Activated CD8-positive, alpha-beta memory T cell treated with anti-CD3 and anti-CD28 coated beads for 4 hours (primary cell): ENCODE measurements at places on chromosomes 13 and 19.

DNA sequence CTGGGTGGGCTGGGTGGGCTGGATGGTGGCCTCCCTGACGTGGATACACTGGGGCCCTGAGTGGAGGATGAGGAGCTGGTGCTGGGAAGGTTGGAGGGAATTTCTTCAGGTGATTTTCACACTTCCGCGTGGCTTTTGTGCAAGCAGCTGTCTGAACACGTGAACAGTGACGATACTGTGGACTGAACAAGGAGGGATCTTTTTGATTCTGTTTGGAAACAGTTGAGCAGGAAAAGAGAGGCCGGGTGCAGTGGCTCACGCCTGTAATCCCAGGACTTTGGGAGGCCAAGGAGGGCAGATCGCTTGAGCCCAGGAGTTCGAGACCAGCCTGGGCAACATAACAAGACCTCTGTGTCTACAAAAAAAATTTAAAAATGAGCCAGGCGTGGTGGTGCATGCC, 9.1 kb upstream of the GTF2F1 start:
- DNase-seq: no peak

GRCh38 chr19:44822177-44822576, 13.3 kb downstream of the BCAM start:
- no peak for DNase-seq

DNA sequence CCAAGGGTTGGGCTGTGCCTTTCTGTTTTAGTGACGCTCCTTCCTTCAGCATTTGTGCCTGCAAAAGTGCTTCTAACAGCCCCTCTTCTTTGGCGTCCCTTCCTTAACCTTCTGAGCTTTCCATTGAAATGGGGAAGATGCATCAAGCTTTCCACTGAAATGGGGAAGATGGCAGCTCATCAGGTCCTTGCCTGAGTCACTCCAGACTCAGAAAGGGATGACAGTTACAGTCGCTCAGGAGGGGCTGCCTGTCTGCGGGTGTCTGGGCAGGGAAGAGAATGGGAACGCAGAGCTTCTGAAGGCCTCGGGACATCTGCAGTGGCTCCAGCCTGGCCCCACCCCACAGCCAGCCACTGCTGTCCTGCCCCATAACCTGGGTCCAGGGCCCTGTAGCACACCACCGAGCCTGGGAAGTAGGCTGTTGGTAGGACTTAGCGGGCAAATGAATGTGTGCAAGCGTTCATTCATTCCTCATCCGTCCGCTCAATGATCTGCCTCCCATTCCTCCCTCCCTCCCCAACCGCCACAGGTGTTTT, 9.8 kb downstream of the AP1M1 start:
- no peak for DNase-seq

- DNase-seq: no peak
Observed at GRCh38 chr19:39007096-39007495, 25.3 kb downstream of the FBXO27 start.

GRCh38 chr13:48242677-48243076, 9.7 kb downstream of the ITM2B start:
- DNase-seq: no peak

DNA sequence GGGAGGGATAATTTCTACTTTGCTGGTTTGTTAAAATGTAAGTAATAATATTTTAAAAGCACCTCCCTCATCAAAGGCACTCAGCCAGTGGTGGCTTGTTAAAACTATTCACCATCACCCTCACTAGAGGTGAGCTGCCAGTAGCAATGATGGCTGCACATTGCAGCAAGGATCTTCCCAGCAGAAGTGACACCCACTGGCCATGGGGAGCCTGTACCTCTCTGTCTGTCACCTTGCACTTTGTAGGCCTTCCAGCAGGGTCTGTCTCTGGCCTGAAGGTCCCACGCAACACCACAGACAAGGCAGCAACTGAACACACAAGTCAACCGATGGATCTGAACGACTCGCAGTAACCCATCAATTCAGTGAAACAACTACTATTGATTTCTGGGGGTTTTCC, 47.3 kb upstream of the C13orf42 start:
- DNase-seq: no peak

DNA sequence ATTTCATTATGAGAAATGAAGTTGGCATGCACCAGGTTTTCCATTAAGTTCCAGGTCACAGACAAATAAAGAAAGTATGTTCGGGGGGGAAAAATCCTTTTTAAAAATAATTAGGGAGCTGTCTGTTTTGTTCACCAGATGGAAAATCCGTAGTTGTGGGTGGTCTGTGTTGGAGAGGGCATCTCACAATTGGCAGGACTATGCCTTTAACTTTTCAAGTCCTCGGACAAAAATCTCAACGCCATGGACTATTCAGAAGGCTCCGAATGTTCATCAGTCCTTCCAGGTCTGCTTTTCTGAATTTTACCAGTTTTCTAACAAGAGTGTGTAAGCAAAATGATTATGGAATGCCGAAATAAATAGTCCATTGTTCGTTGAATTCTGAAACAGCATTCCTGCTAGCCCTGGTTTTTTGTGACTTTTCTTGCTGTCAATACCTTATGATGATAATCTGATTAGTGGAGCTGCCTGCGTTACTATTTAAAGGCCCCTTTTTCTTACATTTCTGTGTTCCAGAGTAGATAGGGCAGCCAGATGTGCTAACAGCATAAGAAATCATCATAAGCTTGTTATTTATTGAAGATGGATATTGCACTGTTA, 146.9 kb downstream of the TM9SF2 start:
- no peak for DNase-seq

GRCh38 chr19:18428787-18429674, 8.9 kb downstream of the ISYNA1 start:
- DNase-seq: peak; percentile 63

DNA sequence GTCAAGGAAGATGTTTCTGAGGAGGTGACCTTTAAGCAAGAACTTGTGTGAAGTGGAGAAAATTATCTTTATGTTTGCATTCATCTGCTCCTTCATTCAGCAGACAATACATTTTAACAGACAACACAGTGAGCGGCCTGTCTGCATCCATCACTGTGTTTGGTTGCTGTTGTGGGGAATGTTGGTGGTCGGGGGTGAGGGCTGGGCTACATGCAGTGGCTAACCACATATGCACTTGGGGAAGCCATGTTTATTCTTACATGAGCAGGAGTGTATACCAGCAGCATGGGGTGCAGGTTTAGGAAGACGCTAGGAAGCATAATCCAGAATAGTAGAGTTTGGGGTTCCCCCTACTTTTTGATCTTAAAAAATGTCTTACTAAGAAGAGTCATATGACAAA, 66.4 kb downstream of the DHRS12 start:
- DNase-seq: no peak

DNA sequence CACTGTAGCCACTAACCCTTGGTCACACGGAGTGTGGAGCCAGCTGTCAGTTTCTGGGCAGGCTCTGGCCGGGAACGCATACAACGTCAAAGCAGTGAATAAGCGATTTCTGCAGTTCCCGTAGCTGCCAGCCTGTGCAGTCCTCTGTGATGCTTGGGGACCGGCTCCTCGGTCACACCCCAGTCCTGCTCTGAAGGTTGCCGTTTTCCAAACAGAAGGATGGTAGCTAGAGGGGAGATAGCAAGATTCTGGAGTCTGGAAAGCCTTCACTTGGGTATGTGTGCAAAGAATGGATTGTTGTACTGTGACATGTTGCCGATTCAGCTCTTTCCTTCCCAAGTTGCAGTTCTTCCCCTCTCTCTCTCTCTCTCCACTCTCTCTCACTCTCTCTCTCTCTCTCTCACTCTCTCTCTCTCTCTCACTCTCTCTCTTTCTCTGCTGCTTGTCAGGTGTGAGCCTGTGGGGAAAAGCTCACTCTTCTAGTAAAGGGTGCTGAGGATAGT, 38.7 kb upstream of the C1QTNF9 start:
- no peak for DNase-seq

- no peak for DNase-seq
Observed at GRCh38 chr19:16688084-16688483, 27.1 kb downstream of the TMEM38A start.

DNA sequence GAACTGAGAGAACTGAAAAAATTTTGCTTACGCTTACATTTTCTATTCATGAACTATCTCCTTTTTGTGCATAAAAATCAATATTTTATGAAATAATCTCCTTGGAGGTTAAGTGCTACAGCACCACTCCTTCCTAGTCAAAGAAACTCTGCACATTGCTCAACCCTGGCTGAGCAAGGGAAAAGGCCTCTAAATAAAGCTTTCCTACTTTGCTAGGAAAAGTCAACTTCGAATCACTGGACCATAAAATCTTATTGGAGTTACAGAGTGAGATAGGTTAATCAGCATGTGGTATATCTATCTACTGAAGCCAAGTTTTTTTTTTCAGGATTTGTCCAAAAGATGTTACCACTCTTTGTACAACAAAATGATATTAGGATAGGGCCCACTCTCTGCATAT, 57.5 kb upstream of the HMGB1 start:
- DNase-seq: no peak

- no peak for DNase-seq
Observed at GRCh38 chr13:50170447-50171037, 155.3 kb downstream of the KCNRG start.

DNA sequence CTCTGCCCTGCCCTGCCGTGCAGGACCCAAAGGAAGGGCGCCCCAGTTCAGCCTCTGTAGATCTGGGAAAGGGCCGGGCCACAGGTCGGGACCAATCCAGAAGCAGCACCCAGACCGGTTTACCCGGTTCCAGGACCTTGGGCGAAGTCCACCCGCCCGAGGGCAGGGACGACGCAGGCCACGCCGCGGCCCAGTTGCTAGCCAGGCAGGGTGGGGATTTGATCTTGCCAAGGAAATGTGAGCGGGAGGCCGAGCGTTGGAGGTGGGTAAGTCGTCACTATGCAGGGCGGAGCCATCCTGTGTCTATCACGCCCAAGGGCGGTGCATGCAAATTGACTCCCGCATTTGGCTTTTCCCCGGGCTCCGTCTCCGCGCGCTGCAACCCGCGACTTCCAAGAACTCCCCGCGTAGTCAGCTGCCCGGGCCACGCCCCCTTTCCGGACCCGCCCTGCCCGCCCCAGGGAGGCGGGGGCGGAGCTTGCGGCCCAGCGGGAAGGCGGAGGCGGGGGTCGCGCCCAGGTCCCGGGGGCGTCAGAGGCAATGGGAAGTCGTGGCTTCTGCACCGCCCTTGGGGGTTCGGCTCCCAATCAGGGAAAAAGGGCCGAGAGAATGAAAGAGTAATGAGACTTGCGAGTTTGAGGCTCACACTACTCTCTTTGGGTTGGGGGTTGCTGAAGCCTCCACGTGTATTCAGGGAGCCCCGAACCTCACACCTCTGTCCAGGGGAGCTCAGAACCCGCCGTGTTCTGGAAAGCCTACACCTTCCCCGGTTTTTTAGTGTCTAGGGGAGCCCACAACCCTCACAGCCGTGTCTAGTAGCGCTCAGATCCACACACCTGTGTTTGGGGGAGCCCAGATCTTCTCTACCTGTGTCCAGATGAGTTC, 12.8 kb downstream of the IER2 start:
- DNase-seq: peak; percentile 82

DNA sequence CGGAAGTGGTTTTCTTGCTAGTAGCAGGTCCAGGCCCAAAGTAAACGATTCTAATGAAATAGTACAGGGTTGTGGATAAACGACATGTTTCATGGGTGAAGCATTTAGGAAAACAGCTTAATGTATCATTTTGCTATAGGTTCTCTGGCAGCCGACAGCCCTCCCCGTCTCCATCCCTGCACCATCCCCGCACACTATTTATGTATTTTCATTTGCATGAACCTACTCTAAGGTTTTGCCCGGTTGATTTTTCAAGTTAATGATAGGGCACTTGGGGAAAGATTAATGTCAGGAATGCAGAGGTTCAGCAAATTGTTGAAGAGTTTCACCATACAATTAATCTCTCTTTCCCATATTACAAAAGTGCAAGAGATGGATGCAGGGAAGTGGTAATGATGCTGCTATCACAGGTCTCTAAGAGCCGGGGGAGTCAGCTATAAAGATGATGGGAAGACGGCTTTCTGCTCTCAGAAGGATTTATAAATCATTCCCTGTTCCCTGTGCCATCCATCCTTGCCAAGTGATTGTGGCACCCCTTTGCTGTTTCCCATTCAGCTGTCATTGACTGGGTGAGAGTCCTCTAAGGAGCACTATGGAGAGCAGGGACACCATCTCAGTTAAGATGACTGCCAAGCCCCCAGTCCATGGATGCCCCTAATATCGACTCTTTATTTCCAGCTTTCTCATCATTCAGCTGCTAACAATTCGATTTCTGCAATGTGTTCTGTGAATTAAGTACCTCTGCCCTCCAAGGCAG, 186.3 kb downstream of the IRS2 start:
- no peak for DNase-seq

- DNase-seq: no peak
Observed at GRCh38 chr19:5913739-5914357, at the start of gene CAPS. CAPS (plus strand) TSS chr19:5914254; CDS start chr19:5914407, 153 bp downstream.

DNA sequence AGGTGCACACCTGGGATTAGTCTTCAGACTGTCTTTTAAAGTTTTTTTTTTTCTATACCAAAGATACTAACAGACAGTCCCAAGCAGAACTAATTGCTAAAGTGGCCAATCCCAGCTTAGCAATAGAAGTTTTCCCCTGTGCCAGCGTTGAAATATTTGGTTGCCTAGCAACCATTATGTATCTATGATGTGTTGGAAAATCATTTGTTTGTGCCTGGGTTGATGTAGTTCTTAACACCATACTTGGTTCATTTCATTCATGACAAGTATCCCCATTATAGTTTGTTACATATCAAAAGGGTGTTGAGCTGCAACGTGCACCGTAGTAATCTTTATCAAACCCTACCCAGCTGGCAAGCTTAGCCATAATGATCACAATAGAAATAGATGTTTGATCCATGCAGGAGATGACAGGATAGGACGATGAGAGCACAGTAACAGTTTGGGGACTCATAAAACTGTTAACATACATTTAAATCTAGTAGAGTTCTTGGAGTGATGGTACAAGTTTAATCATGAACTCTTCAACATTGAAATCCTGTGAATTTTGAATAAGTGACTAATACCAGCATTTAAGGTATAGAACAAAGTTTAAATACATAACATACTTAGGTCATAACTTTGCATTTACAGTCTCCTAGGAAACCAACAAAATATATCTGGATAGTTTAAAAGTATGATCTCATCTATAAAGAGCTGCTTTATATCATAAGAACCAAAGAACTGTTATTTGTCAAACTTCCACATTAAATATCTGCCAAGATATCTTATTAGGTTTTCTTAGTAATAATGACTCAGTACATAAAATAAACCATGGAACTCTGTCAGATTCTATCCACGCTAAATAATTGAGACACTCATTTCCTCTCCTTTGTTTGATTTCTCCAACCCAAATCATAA, 73.4 kb downstream of the MBNL2 start:
- no peak for DNase-seq
